SK-N-SH (cell line): ENCODE measurements at places on chromosomes 5 and 9.
A peak's percentile ranks its signal among the peaks of the same experiment; 100 is the strongest.

DNA sequence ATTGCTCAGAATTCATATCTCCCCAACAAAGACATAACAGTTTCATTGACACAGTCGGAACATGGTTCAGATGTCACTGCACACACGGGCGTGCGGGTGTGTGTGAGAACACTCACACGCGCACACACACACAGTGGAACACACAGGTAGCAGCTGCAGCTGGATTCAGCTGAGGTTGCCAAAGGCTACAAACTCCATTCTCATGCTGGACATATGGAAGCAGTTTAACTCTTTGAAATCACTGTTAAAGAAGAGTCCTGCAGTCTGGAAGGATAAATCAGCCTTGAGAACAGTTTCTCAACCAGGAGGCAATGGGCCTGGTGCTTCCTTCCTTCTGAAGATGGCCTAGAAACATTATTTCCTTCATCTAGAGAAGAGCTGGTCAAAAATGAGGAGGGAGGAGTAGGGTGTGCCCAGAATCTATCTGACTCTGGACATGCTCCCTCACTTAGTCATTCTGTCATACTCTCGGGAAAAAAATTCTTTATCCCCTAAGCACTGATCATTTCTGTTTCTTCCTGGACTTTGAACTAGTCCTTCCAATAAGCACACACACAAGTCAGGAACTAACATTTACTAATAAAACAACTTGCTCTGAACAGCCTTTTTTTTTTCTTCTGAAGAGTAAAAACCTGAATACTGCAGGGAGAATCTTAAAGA is 160.6 kb downstream of the ZDHHC21 start:
- DNase-seq, result peak; percentile 27

- no peak for DNase-seq
Measured at GRCh38 chr9:20405078-20405477, 217.2 kb downstream of the MLLT3 start.

- no peak for DNase-seq
Measured at GRCh38 chr5:35954175-35954574, 15.8 kb upstream of the CAPSL start.

DNA sequence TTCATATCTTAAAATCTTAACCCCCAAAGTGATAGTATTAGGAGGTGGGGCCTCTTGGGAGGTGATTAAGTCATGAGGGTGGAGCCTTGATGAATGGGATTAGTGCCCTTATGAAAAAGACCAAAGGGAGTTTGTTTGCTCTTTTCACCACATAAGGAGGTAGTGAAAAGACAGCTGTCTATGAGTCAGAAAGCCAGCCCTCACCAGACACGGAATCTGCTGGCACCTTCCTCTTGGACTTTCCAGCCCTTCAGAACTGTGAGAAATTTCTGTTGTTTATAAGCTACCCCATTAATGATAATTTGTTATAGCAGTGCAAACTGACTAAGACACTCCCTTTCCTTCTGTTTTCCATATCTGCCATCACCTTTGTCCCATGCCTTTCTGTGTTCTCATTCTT is 20.8 kb downstream of the IFNB1 start:
- DNase-seq, result no peak

DNA sequence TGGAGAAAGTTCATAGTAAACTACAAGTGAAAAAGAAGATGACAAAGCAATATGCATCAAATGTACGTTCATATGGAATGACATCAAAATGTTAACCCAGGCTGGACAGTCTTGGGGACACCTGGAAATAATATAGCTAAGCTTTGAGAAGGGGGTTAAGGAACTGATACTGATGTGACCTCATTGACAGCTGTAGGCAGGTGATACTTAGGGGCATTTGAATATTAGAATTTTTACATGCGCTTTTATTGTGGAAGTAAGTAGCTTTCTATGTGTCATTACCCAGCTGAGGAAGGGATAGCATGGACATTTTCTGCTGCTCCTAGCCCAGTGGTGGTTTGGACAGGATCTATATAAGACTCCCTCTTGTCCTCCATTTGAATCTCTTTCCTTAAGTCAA is 299.7 kb downstream of the CWC27 start:
- DNase-seq, result no peak

DNA sequence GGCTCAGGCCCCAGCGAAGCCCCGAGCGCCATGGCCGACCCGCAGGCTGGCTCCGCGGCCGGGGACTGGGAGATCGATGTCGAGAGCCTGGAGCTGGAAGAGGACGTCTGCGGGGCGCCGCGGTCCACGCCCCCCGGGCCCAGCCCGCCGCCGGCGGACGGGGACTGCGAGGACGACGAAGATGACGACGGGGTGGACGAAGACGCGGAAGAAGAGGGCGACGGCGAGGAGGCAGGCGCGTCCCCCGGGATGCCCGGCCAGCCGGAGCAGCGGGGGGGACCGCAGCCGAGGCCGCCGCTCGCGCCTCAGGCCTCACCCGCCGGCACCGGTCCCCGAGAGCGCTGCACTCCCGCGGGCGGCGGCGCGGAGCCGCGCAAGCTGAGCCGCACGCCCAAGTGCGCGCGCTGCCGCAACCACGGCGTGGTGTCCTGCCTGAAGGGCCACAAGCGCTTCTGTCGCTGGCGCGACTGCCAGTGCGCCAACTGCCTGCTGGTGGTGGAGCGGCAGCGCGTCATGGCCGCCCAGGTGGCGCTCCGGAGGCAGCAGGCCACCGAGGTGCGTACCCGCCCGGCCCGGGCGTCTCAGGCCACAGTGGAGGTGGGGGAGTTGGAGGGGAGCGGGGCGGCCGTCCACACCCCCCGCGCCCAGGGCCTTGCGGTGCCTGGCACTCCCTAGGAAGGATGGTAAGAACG is 1.6 kb downstream of the DMRT2 start:
- DNase-seq, result no peak

GRCh38 chr9:123757547-123757946 is 172.4 kb downstream of the DENND1A start:
- no peak for DNase-seq

- no peak for DNase-seq
Measured at GRCh38 chr5:66203531-66203930, 59.4 kb downstream of the SREK1 start.

DNA sequence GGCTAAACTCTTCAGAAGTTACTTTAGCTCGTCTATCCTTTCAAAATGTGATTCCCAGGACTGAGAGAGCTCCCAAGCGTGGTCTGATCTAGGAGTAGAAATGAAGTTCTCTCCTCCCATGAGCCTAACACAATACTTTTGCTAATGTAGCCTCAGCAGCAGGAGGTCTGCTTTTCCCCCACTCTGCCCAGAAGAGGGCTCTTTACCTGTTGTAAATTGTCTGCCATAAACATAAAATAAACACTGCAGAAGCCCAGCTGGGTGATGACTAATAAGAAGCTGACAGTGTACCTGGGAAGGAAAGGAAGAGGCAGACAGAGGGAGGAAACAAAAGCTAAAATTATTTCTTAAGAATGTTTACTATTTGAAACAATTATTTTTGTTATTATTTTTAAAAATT is 15.4 kb downstream of the SLC36A3 start:
- DNase-seq, result no peak

DNA sequence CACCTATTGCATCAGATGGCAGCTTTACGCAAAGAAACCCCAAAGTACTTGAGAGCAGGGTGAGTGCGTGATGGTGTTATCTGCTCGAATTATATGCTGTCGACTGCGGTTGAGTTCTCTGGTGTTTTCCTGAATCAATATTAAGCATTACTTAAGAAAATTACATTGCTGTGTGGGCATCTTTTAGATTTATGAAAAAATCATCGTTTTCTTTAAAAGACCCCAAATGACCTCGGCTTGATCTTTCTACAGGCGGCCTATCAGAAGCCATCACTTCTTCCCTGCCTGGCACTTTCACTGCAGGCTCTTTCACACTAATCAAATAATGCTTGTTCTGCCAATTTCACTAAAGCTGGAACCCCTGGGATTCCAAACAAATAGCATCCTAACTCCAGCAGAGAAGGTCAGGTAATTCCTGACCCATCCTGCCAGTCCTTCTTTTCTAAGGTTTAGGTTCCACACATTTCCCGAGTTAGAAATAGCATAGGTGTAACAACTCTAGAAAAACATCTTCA is 1.7 kb downstream of the UBE2QL1 start:
- DNase-seq, result no peak

- no peak for DNase-seq
Measured at GRCh38 chr9:77606526-77606925, 41.6 kb downstream of the GNA14 start.

DNA sequence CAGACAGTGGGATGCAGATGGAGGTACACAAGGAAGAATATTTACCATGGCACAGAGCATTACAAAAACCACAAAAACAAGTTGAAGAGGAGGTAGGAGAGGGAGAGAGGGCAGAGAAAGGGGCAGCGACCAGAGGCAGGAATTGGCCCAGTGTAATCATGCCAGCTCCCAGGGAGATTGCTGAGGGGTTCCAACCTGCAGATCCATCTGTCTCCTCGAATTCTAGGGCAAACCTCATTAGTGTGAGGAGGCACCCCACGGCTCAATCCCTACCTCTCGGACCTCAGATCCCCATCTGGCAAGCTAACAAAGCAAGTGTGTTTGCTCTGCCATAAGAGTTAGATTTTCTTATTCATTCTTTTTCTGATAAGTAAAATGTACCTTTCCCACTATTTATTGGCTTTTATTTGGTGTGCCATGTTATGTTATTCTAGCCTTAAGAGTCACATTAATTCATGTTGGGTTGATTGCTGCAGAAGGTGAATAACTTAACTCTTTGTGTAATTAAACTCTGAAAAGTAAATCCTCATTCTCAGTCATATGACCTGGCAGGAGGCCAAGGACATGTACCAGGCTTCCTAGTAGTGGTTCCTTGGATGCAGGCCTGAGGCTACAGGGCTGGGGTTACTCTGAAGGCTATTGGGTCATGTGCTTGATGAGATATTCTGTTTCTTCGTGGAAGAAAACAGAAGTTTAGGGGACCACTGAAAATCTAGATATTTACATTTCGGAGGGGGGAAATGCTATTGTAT is 315.2 kb upstream of the ATP10B start:
- DNase-seq, result no peak

DNA sequence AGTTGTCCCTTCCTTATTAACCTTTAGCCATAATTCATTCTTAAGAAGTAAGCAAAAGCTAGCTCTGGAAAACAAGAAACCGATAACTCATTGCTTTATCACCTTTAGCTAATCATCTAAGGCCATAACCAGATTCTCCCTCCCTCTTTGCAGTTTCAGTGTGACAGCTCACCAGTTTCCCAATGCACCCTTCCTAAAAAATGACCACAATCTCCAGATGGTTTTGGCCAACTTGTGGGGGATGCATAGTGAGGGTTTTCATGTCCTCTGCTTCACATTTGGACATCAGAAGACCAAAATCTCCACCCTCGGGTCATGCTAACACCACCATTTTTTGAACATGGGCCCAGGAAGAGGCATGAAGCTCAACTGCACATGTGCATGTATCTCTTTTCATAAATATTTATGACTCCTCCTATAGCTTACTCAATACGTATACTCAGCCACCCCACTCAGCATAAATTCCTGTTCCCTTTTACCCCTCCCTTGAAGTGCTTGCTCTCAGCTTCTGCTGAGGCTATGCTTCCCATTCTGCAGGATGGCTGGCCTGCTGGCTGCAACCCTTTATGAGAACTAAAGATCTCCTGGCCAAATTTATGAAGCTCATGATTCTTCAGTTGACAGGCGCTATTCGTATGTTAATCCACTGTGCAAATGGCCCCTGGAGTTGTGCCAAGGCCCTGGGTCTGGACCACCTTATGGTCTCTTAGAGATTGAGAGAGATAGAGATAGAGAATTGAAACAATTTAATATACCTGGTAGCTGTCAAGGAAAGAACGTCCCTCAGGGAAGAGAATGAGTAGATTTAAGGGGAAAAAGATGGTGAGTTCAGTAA is 14.8 kb downstream of the PPP3R2 start:
- DNase-seq, result no peak

GRCh38 chr9:112396416-112396815 is 16.5 kb downstream of the HSDL2 start:
- DNase-seq, result no peak

DNA sequence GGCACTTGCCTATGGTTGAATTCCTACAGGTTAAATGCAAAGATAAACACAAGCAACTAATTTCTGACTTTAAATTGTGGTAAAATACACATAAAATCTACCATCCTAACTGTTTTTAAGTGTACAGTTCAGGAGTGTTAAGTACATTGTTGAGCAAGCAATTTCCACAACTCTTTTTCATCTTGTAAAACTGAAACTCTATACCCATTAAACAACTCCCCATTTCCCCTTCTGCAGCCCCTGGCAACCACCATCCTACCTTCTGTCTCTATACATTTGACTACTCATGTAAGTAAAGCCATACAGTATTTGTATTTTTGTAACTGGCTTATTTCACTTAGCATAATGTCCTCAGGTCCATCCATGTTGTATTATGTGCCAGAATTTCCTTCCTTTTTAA is 38.5 kb upstream of the STX17 start:
- DNase-seq, result no peak

DNA sequence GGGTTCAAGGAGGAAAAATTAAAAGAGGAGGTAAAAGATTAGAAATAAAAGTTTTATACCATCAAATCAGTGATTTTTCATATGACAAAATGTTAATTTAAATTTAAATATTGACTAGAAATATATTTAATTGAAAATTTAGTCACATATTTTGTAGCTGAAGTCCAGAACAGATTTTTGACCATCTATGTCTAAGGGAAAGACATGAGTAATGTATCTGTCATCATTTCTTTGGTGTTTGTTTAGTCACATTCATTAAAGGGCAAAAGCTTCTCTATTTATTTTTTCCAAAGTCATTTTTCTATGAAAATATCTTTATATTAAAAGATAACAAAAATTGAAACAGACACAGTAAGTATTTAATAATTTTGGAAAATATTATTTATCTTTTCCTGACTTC is 252.0 kb upstream of the ISL1 start:
- no peak for DNase-seq

DNA sequence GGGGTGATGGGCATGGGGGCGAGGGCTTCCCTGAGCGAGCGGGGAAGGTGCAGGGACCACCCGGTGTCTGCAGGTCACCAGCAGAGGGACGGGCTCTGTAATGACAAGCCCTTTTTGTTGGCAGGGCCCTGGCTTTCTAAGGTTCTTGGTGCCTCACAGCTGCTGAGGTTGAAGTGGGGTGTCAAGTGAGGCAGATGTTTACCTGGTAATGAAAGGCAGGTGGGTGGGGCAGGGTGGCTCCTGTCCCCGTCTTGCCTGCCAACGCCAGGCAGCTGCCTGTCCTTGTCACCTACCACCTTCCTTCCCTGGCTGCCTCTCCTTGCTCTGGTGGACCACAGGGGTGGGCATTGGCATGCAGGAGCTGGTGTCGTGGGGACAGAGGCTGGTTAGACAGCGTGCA is 41.0 kb upstream of the SEMA4D start:
- DNase-seq, result no peak

DNA sequence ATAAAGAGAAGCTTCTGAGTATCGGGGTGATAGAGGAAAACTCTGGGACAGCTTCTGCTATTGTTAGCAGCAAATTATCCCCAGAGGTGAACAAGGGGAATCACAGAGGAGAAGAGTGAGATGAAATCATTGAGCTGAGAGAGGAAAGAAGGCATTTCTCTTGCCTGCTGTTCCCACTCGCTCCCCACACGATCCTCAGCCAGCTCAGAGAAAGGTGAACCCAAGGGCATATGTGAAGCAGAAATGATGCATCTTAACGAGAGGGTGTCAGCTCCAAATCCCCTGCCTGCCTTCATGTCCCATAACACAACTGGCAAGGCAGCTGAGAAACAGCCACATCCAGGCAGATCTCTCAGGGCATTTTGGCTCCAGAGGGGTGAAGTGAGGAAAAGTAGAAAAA is 111.6 kb downstream of the BRINP1 start:
- DNase-seq, result no peak
